ENCODE measurements at places on chromosomes 6 and 20.

DNA sequence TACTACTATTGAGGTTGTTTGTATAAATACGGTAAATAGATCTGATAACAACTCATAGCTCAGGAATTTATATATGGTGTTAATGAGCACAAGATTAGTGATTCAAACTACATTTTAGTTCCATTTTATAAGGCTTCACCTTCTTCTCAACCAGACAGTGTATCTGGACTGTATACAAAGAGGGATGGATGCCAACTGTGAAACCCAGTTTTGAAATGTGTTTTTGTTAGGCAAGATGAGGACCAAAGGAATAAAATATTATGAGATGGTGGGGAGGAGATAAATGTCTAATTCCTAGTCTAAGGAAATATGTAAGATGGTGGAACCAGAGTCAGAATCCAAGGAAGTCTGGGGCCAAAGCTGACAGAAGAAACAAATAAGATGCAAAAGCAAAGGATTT is 329.0 kb downstream of the GRIK2 start:
- no peak for DNase-seq

DNA sequence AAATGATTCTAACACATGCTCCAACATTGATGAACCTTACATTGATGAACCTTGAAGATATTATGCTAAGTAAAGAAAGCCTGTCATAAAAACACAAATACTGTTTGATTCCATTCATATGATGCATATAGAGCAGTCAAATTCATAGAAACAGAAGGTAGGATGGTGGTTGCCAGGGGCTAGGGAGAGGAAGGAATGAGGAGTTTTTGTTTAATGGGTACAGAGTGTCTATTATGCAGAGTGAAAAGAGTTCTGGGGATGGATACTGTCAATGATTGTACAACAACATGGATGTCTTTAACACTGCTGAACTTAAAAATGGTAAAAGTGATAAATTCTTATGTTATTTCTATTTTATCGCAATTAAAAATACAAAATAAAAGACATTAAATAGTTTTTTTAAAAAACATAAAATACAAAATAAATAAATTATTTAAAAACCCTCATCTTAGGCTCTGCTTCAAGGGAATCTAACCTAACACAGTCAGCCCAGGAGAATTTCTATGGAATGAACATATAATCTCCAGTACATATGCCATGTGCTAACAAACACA is 451.0 kb downstream of the PLCB1 start:
- no peak for DNase-seq

- DNase-seq: no peak
Observed at GRCh38 chr6:105492706-105493673, 90.1 kb upstream of the PREP start.

GRCh38 chr20:53693262-53693871 is 99.7 kb upstream of the ZNF217 start:
- DNase-seq: no peak

- no peak for DNase-seq
Observed at GRCh38 chr20:14672066-14672465, 334.7 kb upstream of the FLRT3 start.

GRCh38 chr6:16109659-16110305 is 19.1 kb upstream of the MYLIP start:
- DNase-seq: no peak

- peak; percentile 6 for DNase-seq
Observed at GRCh38 chr6:4774715-4775493, 1.3 kb upstream of the CDYL start.

GRCh38 chr6:42520786-42521607 is 42.8 kb upstream of the UBR2 start:
- peak; percentile 6 for DNase-seq

DNA sequence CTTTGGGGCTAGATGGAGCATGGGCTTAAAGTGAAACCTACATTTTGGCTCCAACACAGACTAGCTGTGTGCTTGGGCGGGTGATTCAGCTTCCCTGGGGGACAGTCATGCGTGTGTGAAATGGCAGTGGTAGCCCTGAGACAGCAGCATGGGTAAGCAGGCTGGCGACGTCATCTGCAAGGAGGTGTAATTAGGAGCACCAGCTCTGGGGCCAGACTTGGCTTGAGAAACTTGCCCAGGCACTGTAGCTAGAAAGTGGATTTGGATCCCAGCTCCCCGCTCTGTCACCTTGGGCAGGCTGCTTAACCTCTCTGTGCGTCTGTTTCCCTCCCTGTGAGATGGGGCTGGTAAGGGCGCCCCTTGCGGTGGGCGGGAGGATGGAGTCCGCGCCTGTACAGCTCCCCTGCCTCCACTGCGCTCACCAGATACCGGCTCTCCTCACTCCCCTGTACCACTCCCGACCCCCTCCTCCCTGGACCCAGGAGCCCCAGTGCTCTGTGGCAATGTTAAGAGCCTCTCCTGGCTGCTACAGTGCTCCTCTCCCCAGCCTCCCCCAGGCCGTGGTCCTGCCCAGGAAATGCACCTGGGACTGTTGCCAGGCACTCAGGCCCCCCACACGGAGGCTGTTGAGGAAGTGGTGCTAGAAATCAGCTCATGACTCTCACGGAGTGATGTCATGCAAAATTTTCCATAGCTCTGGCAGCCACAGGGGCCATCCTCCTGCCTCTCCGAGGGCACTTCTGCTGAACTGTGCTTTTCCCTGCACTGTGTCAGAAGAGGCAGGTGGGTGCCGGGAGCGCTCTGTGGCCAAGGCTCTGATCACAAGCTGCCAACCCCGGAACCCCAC is 44.6 kb downstream of the SYNJ2 start:
- peak; percentile 72 for DNase-seq

GRCh38 chr20:57464642-57465211 is 60.2 kb downstream of the CTCFL start:
- no peak for DNase-seq

DNA sequence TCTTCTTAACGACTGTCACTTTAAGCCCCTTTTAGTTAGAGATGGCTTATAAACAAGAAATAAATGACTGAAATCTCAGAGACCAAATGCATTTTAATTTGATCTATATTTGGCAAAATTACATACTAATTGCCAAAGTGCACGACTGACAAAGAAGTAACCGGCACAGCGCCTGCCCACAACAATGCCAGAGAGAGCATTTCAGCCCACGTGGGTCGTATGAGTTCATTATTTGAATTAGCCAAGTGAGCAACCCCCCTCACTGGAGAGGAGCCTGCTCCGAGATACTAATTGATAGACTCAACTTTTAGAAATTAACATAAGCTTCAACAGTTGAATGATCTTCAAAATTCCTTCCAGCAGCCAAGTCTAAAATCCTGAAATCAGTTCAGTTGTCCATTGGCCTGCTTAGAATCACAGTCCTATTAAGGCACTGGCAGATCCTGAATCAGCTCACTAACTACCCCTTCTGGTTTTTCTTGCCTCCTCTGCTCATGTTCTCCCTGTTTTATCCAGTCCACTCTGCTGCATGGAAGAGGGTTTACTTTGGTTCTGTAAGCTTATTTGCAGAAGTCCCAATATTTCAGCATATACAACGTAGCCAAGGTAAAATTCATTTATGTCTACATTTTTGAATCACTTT is 519.1 kb upstream of the AGPAT4 start:
- no peak for DNase-seq

DNA sequence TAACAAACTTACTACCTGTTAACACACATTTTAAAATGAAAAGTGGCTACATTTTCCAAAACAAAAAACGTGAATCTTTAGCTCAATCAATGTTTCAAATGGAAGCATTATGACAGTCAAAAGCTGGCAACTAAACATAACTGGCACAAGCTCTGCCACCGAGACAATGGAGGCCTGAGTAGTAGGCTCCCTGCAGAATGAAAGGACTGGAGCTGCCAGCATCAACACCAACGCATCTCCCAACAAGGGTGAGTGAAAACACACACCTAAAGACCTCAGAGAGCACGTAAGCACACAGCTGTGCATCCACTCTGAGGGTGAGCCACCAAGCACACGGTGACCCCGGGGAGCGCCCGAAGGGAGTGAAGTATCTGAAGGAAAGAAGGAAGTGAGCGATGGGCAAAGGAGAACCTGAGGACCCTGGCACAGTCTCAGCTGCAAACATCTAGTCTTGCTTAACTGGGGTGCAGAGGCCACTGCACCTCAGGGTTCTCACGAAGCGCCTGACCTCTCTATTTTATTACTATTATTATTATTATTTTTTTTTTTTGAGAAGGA is 1.6 kb upstream of the ADRM1 start:
- no peak for DNase-seq

GRCh38 chr6:37897321-37897720 is 77.8 kb downstream of the ZFAND3 start:
- no peak for DNase-seq

- DNase-seq: no peak
Observed at GRCh38 chr6:73565767-73566485, 45.1 kb upstream of the EEF1A1 start.

- no peak for DNase-seq
Observed at GRCh38 chr6:166569206-166569605, 17.3 kb downstream of the RAMACL start.

DNA sequence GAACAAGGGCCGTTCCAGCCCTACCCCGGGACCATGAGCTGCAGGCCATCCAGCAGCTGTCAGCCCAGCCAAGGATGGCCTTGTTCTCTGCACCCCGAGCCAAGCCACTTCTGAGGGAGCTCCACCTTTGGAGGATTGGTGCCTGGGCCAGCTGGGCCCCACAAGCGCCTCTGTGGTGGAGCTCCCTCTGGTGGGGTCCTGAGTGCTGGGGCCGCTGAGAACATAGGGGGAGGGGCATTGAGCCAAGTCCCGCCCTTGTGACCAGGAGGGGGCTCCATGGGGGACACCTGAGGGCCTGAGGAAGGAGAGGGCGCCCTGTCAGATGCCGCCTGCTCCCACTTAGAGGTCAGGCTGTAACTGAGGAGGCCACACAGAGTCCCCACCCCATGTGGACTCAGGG is 43.2 kb downstream of the YTHDF1 start:
- no peak for DNase-seq

- DNase-seq: no peak
Observed at GRCh38 chr6:144536079-144536478, 250.9 kb downstream of the UTRN start.

GRCh38 chr6:85464722-85465150 is 14.9 kb downstream of the NT5E start:
- no peak for DNase-seq

GRCh38 chr6:41475737-41476357 is 70.3 kb upstream of the FOXP4 start:
- DNase-seq: no peak

DNA sequence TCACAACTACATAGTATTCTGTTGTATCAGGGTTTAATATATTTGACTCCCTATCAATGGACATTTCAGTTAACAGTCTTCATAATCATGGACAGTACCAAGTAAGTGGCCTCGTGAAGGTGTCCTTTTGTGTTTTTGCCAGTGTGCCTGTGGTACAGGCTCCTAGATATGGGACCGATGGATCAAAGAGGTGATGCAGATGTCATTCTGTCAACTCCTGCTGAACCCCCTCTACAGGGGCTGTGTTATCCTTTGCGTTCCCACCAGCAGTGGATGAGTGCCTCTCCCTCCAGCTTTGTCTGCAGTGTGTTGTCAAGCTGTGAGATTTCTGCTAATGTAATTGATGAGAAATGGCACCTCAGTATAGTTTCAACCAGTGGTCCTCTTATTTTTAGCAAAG is 210.7 kb downstream of the QKI start:
- DNase-seq: no peak

GRCh38 chr20:20255099-20255498 is 112.8 kb upstream of the INSM1 start:
- DNase-seq: no peak
